ENCODE measurements at places on chromosomes 3 and 15. TPM values are rescaled to one million over a fixed set of nuclear protein-coding genes. Genes with fewer than 3 reads are reported as not detected.

- no peak for DNase-seq
These were observed 12.9 kb downstream of the DZIP3 start for GRCh38 chr3:108602249-108602934.

DNA sequence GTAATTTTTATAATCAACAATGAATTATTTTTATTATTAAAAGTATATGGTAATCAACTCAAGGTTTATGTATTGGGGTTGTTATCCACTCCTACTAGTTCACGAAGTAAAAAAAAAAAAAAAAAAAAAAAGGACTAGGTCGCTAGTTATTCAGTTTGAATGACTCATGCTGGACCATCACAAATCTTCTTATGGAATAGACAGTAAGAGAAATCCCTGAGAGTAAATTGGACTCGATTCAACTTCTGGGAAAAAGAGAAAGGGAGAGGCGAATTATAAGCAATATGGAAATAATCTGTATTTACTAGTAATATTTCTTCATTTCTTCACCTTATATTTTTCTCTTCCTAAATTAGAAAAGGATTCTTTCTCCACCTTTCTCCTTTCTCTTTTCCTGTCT, 2.0 kb downstream of the MYEF2 start:
- no peak for DNase-seq

- no peak for DNase-seq
These were observed 96.5 kb upstream of the PRICKLE2 start for GRCh38 chr3:64321747-64322146.

DNA sequence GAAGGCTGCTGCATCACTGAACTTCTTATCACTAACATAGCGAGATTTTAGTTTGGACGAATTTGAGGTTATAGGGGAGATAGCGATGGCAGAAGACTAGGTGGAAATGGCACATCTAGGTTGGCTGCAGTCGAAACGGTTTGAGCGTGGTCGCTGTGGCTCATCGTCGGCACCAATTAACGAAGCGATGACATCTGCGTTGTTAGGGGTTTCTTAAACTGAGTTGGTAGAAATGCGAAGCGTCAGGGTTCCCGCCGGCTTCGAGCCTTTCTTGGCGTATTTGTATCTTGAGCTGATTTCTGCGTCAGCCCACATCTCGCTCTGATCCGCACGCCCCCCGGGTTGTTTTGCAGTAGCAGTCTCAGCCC, 319 bp downstream of the LNP1 start:
- DNase-seq = peak; percentile 63

DNA sequence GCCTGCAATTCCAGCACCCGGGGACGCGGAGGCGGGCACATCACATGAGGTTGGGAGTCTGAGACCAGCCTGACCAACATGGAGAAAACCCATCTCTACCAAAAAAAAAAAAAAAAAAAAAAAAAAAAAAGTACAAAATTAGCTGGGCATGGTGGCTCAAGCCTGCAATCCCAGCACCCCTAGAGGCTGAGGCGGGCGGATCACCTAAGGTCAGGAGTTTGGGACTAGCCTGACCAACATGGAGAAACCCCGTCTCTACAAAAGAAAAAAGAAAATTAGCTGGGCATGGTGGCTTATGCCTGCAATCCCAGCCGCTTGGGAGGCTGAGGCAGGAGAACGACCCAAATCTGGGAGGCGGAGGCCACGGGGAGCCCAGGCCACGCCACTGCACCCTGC, 7.5 kb upstream of the FAN1 start:
- no peak for DNase-seq

DNA sequence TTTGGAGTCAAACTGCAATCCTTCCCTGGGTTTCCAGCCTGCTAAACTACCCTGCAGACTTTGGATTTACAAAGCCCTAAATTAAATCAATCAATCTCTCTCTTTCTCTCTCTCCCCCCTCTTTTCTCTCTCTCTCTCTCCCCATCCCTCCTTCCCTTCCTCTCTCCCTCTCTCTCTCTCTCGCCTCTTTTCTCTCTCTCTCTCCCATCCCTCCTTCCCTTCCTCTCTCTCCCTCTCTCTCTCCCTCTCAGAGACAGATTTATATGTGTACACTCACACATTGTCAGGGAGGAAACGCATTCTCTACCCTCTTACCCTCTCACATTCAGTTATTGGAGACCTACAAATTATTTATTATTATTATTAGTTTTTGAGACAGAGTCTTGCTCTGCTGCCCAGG, 47.0 kb downstream of the GRK7 start:
- DNase-seq = no peak

- no peak for DNase-seq
These were observed 894.9 kb downstream of the DIPK2A start for GRCh38 chr3:144866476-144866875.

DNA sequence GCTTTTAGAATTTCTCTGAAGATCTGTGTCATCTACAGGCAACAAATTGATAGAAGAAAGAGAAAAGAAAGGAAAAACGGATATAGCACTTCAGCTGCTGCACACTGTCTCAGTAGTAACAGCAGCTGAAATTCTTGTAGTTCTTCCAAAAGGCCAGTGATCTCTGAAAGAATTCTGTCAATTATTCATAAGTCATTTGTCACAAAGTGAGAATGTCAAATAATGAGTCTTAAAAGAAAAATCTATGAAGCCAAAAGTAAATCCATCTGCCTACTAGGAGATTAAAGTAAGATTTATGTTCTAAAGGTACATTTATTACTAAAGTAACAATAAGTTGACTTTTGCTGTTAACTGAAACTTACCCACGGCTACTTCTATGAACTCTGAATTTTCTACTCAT, 24.6 kb downstream of the IFT80 start:
- no peak for DNase-seq

GRCh38 chr3:134794950-134795745, at the start of gene EPHB1:
Gene EPHB1 (plus strand): TSS chr3:134795260.
- DNase-seq = peak; percentile 74

DNA sequence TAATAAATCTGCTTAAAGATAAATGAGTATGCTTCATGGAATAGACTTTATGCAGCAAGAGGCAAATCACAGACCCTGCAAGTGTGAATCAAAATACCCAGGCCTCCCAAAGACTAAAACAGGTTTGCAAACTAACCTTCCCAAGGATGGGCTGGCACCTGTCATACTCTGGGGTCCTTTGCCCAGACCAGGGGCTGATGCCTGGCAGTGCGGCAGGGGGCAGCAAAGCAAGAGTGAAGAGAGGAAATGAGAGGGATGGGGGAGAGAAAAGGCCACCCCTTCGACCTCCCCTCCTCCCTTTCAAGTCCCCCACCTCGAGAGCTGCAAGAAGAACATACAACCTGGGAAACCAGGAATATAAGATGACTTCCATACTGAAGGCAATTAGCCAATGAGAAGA, 31.8 kb downstream of the XXYLT1 start:
- no peak for DNase-seq

GRCh38 chr15:80418892-80419537, 14.8 kb downstream of the ARNT2 start:
- no peak for DNase-seq

GRCh38 chr15:59166166-59166565, 40.5 kb upstream of the LDHAL6B start:
- no peak for DNase-seq

Gene RARRES1
- total RNA-seq = 291 TPM

GRCh38 chr3:169144731-169145130, 518.8 kb downstream of the MECOM start:
- DNase-seq = no peak

DNA sequence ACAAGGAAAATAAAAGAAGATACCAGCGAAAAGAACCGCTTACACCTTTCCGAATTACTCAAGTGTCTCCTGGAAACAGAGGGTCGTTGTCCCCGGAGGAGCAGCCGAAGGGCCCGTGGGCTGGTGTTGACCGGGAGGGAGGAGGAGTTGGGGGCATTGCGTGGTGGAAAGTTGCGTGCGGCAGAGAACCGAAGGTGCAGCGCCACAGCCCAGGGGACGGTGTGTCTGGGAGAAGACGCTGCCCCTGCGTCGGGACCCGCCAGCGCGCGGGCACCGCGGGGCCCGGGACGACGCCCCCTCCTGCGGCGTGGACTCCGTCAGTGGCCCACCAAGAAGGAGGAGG, 325 bp downstream of the ALCAM start:
- no peak for DNase-seq

GRCh38 chr3:149605902-149606301, 51.9 kb downstream of the WWTR1 start:
- no peak for DNase-seq

DNA sequence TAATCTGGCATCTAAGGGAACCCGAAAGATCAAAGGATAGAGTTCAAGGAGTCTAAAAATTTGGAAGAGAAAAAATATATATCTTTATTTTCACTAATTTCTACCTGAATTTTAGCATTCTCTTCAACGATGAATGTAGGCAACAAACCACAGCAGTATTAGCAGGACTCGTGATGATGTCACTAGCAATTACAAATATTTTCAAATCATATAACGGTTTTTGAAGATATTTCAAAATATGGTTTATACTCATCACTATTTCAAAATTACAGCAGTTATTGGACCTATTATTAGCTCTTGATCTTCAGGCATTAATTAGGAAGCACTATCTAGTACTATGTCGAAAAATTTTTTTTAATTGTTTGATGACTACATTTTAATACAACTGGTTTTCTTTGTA, 27.0 kb upstream of the ANKDD1A start:
- DNase-seq = no peak

- DNase-seq = peak; percentile 23
These were observed 160.8 kb downstream of the FBLN2 start for GRCh38 chr3:13709706-13710105.

Gene DUOX2
- total RNA-seq = 0.11 TPM

- no peak for DNase-seq
These were observed 156.7 kb downstream of the DIPK2A start for GRCh38 chr3:144128108-144128892.

DNA sequence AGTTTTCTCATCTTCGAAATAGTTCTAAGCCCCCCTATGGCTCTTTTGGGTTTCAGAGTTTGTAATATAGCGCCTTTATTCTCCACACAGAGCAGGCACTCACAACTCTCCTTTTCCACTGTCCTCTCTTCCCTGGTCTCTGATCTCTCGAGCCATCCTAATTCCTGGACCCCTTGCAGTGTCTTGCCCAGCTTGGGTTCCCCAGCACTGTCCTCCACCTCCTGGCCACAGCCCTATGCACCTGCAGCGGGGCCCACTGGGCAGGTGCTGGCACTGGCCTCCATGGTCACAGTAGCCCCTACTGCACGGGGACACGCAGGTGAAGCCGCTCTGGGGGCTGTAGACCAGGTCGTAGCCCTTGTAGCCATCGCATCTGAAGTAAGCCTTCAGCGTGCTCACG, 27.9 kb downstream of the MUC20 start:
- DNase-seq = no peak

Gene ADAMTS17
- 4.4 TPM for total RNA-seq

Gene SLC6A11
- not detected for total RNA-seq

DNA sequence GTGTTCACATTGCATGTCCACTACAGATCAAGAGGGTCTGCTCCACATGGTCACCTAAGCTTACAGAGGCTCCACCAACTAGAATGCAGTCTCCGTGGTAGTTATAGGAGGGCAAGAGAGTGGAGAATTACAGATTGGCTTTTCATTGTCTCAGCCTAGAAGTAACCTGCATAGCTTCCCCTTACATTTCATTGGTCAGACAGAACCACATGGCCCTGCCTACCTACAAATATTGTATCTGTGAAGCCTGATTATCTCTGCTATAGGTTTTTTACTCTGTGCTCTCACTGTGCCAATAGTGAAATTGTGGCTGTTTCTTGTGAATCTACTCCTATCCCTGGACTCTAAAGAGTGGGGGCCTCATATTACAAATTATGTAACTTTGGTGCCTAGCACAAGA, 2.5 kb upstream of the TLNRD1 start:
- DNase-seq = no peak
